GM23248 (cell line): ENCODE measurements at places on chromosomes 12 and 14.

- DNase-seq, result peak; percentile 81
Observed at GRCh38 chr12:120687578-120688289, 785 bp downstream of the MLEC start.

DNA sequence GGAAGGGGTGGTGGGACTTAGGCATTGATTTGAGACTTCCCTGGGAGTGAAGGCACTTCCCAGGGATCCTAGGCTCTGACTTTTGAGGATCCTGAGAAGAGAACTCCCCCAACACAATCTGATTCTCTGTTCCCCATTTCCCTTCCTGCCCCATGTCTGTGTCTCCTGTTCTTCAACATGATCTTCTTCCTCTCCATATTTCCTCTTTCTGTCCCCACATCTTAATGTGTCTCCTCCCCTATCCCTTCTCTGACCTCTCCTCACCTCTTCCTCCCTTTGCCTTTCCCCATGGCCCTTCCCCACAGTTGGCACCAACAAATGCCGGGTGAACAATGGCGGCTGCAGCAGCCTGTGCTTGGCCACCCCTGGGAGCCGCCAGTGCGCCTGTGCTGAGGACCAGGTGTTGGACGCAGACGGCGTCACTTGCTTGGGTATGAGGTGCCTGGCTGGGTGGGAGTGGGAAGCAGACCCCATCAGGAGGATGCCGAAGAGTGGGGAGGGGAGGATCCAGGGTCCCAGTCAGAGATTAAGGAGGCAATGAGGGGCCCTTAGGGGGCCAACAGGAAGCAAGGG lies 15.2 kb upstream of the LRP1-AS start:
- no peak for DNase-seq

- DNase-seq, result peak; percentile 56
Observed at GRCh38 chr14:100037353-100037752, 27.9 kb upstream of the EVL start.

- peak; percentile 29 for DNase-seq
Observed at GRCh38 chr12:53550595-53550994, 43.3 kb upstream of the NPFF start.

DNA sequence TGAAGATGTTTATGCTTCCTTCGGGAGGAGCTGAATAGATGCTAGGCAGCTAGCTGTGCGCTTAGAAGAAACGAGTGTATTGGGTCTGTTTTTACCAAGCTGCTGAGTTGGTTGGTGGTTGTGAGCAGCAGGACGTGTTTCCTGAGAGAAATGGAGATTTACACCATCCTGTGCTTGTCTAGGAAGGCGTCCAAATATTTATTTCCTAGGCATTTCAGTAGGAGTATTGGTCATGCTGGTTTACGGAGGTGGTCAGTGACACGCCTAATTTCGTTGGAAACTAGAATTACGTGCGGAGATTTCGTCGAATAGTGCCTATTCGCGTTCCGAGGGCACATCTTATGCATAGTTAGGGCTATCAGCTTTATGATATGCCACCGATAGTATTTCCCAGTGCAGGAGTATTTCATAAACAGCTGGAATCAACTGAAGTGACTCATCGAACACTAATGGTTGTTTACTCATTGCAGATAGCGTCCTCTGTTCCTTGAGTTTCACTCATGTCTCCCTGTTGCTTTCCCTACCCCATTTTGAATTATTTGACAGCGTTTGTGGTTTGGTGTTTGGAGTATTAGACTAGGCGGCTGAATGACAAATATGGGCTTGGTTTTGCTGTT lies 780 bp downstream of the TBC1D15 start:
- peak; percentile 89 for DNase-seq

DNA sequence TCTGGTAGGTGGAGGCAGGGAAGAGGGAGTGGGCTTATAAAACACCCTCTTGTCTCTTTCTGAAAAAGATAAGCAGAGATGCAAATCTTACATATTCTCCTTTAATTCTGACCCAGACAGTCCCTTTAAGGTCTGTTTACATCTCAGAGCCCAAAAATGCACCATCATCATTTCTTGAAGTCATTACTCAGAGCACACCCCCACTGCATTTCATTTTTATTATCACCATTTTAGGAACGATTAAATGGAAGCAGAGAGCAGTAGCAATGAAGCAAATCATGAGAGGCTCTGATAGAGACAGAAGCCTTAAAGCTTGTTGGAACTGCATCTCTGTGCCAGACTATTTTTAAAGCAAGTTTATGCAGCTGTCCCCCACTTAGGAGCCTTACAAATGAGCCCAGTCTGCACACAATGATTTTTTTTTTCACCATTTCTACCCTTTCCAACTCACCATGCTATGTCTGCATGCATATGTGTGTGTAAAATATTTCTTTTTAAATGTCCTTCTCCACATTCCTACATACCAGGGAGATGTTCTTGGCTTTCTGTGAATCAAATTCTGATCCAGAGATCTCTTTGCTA lies 311.0 kb downstream of the GRIN2B start:
- no peak for DNase-seq

DNA sequence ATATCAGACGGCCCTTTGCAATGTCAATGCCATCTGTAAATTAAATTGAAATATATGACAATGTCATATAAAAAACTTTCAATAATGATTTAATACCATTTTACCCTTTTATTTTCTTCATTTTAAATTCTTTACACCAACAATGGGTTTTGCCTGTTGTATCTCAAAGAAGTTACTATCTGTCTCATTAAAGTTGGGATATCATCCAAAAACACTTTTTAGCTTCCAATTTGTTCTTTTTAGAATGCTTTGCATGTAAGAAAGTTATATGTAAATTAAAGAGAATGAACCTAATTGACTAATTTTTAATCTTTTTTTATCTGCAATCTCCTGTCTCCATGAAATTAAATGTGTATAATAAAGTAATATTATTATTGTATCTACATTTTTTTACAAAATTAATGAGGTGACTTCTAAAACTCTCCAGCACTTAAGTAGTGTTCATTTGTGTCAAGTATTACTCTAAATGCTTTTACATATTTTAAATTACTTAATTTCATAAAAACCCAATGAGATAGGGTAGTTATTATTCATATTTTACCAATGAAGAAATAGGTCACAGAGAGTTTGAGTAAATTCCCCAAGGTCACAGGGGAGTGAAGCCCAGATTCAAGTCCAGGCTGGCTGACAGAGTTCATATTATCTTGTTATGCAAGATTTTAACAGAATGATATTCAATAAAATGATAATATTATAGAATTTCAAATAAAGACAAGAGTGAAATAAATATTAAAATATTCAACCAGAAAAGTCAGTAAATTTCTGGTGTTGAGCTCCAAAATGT lies 673.0 kb upstream of the FLRT2 start:
- DNase-seq, result no peak

DNA sequence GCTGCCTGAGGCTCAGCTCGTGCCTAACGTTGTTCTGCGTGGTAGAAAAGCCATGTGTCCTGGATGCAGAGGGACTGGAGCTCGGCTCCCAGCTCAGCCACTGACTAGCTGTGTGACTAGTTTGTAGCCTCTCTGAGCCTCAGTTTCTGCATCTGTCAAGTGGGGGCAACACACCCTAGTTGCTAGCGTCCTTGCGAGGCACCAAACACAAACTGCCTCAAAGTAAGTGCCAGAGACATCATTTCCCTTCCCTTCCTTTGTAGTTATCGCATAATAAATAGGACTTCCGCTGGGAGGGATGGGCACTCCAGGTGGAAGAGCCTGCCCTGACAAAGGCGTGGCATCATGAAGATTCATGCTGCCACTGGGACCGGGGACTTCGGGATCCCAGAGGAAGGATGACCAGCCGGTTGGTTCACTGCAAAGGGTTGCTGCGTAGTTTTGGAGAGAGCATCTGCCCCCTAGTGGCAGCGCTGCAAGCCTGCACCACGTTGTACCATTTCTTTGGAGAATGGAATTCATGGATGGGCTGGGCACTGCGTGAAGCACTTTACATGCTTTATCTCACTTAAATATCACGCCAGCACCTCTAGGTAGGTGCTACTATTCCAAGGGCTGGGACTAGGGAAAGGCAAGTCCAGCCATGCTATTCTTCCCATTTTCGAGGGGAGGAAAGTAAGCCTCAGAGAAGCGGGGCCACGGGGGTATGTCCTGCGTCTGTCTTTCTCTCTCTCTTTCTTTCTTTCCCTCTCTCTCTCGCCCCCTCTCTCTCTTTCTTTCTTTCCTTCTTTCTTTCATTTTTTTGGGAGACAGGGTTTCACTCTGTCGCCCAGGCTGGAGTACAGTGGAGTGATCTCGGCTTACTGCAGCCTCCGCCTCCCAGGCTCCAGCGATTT lies 4.6 kb downstream of the CCDC197 start:
- DNase-seq, result peak; percentile 84
